Left ventricle myocardium inferior (tissue), 1 donor: ENCODE measurements at places on chromosomes 11 and 22. TPM values are rescaled to one million over a fixed set of nuclear protein-coding genes. Genes with fewer than 3 reads are reported as not detected.
A peak's percentile ranks its signal among the peaks of the same experiment; 100 is the strongest.

Gene MIOX
- total RNA-seq: not detected

Gene PGA5
- not detected for total RNA-seq

Gene KCNK4
- total RNA-seq: not detected

Gene CCDC73
- total RNA-seq: not detected

Gene SLC17A6
- total RNA-seq: not detected

DNA sequence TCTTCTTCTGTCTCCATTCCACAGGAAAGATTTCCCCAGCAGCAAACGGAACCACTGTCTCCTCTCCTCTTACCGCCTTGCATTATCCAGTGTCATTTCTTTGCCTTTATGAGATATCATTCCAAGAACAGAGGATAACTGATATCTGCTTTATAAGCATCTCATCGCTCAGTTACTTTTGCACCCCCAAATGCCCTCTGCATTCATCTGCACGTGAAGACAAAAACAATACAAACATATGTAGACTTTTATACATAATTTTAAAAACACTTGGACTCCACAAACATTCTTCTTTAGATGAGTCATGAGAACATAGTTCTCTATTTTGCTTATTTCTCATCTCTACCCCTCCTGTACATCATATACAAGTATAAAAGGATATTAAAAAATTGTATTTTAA, 512 bp upstream of the OR51T1 start:
- DNase-seq: no peak
- H3K36me3 ChIP-seq: no peaks in the 10 kb centered on the region
- H3K4me1 ChIP-seq: no peaks in the 10 kb centered on the region
- H3K27ac ChIP-seq: no peak overlapping the region
- H3K4me3 ChIP-seq: no peak overlapping the region

- H3K27ac ChIP-seq: peak within 1 kb of the TSS; percentile 76
- H3K4me3 ChIP-seq: peak within 1 kb of the TSS; percentile 71
- peaks cover 50% of the 10 kb centered on the region for H3K4me1 ChIP-seq
- peaks cover 11% of the 10 kb centered on the region for H3K27me3 ChIP-seq
Measured at GRCh38 chr22:50261615-50262459, at the start of gene MAPK12. MAPK12 (minus strand) TSS chr22:50261683; CDS start chr22:50261509, 174 bp downstream.

DNA sequence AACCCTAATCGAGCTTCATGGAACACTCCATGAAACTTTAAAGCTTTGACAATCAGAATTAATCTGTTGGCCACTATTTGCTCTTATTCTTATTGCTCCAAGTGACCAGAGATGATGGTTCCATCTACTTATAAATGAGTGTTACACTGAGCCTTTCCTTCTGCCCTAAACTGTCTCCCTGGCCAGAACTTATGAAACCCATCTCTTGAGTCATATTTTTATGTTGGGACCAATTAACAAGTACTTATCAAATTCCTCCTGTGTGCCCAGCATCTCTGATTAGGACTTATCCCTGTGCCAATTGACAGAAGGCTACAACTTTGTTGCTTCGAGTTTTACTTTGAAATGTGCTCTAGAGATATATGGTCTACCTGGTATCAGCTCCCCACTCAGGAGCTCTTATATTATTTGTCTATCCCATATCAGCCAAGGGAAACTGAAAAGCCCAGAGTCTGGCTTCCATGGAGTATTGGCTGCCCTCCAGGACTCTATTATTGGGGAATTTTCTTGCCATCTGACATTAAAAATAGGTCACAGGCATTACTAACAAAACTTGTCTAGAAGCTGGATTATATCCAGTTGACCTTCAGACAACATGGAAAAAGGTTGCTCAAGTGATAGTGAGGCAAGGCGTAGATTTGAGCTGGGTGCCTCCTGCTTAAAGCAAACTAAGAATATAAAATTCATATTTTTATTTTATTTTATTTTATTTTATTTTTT, 8.8 kb downstream of the KREMEN1 start:
- DNase-seq: no peak
- peak overlapping the region; percentile 78 for H3K27ac ChIP-seq
- peaks cover 74% of the 10 kb centered on the region for H3K4me1 ChIP-seq
- no peaks in the 10 kb centered on the region for H3K27me3 ChIP-seq

DNA sequence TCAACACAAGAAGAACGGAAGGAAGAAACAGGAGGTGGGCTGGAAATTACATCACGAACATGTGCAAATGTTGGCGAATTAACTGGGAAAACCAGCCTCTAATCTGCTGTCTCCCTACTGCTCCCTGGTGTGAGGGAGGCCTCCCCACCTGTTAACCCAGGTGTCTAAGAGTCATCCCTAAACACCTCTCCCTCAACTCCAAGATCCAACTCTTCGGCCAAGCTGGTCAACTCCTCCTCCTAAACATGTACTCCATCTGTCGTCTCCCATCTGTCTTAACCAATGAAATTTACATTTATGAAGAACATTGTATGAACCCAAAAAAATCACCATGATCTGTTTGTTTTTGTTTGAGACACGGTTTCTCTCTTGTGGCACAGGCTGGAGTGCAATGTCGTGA, 154.2 kb downstream of the LARGE1 start:
- no peak for DNase-seq
- no peaks in the 10 kb centered on the region for H3K27me3 ChIP-seq
- no peak overlapping the region for H3K4me3 ChIP-seq
- H3K4me1 ChIP-seq: peaks cover 35% of the 10 kb centered on the region

- peak overlapping the region; percentile 87 for H3K4me3 ChIP-seq
- H3K36me3 ChIP-seq: peaks cover 35% of the 10 kb centered on the region
- H3K27ac ChIP-seq: peak overlapping the region; percentile 92
- H3K27me3 ChIP-seq: no peaks in the 10 kb centered on the region
- peaks cover 56% of the 10 kb centered on the region for H3K4me1 ChIP-seq
Measured at GRCh38 chr22:42069801-42070516, 653 bp downstream of the NAGA start.

GRCh38 chr11:118799372-118799771, 8.4 kb upstream of the DDX6 start:
- no peak overlapping the region for H3K27ac ChIP-seq
- no peaks in the 10 kb centered on the region for H3K4me1 ChIP-seq
- no peak for DNase-seq
- no peaks in the 10 kb centered on the region for H3K27me3 ChIP-seq

GRCh38 chr22:44144046-44144569, 36.6 kb upstream of the PARVG start:
- peak overlapping the region; percentile 88 for H3K27ac ChIP-seq
- peaks cover 56% of the 10 kb centered on the region for H3K4me1 ChIP-seq
- DNase-seq: no peak
- H3K27me3 ChIP-seq: no peaks in the 10 kb centered on the region
- peaks cover 35% of the 10 kb centered on the region for H3K36me3 ChIP-seq
